ENCODE measurements at places on chromosomes 7 and 10. TPM values are rescaled to one million over a fixed set of nuclear protein-coding genes. Genes with fewer than 3 reads are reported as not detected.

The GPR26 gene
- total RNA-seq, result not detected

The NRG3 gene
- 0.42 TPM for total RNA-seq

DNA sequence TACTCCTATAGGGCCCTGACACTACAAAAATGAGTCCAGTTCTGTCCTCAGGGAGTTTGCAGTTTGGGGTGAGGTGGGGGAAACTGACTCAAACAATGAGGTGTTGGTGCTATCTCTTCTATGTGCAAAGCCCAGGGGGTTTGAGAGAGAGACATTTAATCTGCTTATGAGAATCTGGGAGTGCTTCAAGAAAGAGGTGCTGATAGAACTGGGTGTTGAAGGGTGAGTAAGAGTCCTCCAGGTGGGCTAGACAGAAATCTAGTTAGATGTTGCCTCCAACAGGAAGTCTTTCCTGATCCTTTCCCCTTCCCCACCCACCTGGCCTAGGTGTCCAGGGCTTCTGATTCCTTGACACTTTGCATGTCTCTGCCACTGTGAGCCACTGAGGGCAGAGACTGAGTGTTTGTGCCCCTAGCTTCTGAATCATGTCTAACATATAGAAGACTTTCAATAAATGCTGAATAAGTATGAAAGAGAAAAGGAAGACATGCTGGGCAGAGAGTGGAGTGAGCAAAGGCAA is 53.0 kb downstream of the FAM241B start:
- no peaks in the 10 kb centered on the region for H3K36me3 ChIP-seq
- no peak overlapping the region for H3K27ac ChIP-seq
- H3K4me1 ChIP-seq, result peaks cover 28% of the 10 kb centered on the region
- H3K27me3 ChIP-seq, result no peaks in the 10 kb centered on the region
- no peak for DNase-seq
- H3K4me3 ChIP-seq, result no peak overlapping the region

The TYW1B gene
- total RNA-seq, result 2.4 TPM

The LGI1 gene
- not detected for total RNA-seq

The WDR86 gene
- 71.8 TPM for total RNA-seq

GRCh38 chr10:30420266-30420665 is 13.7 kb upstream of the MAP3K8 start:
- no peak for DNase-seq
- no peak overlapping the region for H3K4me3 ChIP-seq
- H3K4me1 ChIP-seq, result peaks cover 6% of the 10 kb centered on the region
- no peaks in the 10 kb centered on the region for H3K27me3 ChIP-seq
- H3K36me3 ChIP-seq, result no peaks in the 10 kb centered on the region

The TSPAN12 gene
- 3.7 TPM for total RNA-seq

The LRRTM3 gene
- total RNA-seq, result 2.5 TPM

DNA sequence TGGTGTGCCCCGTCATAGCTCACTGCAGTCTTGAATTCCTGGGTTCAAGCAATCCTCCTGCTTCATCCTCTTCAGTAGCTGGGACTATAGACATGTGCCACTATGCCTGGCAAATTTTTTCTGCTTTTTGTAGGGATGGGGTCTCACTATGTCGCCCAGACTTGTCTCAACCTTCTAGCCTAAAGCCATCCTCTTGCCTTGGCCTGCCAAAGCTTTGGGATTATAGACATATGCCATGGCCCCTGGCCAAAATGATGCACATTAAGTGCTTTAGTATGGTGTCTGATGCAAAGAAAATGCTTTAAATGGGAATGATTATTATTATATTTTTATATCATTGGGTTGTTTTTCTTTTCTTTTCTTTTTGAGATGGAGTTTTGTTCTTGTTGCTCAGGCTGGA is 33.2 kb upstream of the VCL start:
- peaks cover 26% of the 10 kb centered on the region for H3K4me1 ChIP-seq
- H3K4me3 ChIP-seq, result no peak overlapping the region
- peak overlapping the region; percentile 100 for H3K27ac ChIP-seq

DNA sequence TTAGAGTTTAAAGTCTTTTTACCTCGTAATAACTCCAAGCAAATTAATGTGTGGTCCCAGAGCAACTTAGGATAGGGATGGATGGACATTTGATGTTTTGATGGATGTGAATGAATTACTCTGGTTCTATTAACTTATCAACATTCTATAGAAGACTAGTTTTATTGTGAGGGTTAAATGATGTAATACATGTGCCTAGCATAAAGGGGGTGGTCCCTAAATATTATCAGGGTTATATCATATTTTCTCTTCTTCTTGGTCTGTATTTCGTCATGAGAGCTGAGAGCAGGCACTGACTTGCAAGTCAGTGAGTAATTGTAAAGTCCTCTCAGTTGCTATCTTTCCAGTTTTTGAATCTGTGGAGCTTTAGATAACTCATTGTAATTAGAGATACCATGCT is 219.3 kb downstream of the GATA3 start:
- H3K36me3 ChIP-seq, result no peaks in the 10 kb centered on the region
- peaks cover 6% of the 10 kb centered on the region for H3K27me3 ChIP-seq
- no peak overlapping the region for H3K4me3 ChIP-seq

DNA sequence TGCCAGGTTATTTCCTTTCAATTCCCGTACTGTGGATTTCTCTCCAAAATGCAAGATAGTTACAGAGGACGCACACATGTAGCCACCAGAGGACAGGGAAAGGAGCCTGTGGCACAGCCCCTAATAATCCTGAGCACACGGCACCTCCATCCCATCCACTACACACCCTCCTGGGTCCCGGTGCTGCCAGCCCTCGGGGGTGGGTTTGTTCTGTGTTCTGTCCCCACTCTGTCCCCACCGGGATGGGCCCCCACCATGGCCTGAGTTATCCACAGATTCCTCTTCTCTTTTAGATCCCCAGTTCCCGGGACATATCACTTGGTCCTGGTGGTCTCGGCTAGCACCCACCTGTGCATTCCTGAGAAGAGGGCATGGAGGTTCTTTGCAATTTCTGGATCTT is 196.9 kb upstream of the PPP2R2D start:
- no peak overlapping the region for H3K4me3 ChIP-seq
- H3K27ac ChIP-seq, result no peak overlapping the region
- H3K36me3 ChIP-seq, result no peaks in the 10 kb centered on the region

- H3K27ac ChIP-seq, result no peak overlapping the region
- H3K4me1 ChIP-seq, result peaks cover 33% of the 10 kb centered on the region
- DNase-seq, result no peak
- no peaks in the 10 kb centered on the region for H3K27me3 ChIP-seq
- no peak overlapping the region for H3K4me3 ChIP-seq
- H3K36me3 ChIP-seq, result no peaks in the 10 kb centered on the region
Measured at GRCh38 chr10:89566992-89567391, 31.6 kb upstream of the SLC16A12 start.

DNA sequence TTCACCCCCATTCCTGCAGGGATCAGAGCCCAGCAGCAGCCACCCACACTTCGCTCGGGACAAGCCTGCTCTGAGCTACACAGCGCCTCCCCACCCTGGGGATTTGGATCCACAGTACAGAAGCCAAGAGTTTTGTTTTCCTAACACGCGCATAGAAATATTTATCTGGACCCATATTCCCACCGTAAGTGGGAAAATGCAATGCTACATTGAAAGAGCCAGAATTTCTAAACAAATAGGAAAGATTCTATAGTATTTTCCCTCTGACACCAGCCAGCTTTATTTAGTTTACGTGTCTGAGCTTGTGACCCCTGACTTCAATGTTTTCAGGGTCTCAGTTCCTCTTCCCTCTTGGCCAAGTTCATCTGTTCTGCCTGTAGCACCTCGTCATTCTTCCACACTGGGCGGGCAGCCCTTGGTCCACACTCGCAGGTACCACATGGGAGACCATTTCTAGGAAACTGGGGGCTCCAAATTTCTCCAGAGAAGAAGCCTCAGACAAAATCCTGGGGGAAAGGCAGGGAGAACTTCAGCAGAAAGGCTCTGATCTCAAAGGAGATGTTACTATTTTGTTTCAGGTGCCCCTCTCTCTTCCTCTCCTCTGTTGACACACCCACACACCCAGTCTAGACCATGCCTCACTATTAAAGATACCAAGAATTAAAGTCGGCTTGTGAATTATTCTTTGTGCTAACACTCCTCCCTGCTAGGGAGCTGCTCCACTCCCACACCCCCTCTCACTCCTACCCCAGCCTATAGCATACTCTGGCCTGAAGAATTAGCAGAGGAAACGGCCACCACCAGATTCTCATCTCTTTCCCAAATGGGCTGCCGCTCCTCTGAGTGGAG is 116.0 kb upstream of the PCGF5 start:
- peak; percentile 15 for DNase-seq
- peaks cover 9% of the 10 kb centered on the region for H3K4me1 ChIP-seq
- no peak overlapping the region for H3K4me3 ChIP-seq
- no peaks in the 10 kb centered on the region for H3K27me3 ChIP-seq
- no peak overlapping the region for H3K27ac ChIP-seq

DNA sequence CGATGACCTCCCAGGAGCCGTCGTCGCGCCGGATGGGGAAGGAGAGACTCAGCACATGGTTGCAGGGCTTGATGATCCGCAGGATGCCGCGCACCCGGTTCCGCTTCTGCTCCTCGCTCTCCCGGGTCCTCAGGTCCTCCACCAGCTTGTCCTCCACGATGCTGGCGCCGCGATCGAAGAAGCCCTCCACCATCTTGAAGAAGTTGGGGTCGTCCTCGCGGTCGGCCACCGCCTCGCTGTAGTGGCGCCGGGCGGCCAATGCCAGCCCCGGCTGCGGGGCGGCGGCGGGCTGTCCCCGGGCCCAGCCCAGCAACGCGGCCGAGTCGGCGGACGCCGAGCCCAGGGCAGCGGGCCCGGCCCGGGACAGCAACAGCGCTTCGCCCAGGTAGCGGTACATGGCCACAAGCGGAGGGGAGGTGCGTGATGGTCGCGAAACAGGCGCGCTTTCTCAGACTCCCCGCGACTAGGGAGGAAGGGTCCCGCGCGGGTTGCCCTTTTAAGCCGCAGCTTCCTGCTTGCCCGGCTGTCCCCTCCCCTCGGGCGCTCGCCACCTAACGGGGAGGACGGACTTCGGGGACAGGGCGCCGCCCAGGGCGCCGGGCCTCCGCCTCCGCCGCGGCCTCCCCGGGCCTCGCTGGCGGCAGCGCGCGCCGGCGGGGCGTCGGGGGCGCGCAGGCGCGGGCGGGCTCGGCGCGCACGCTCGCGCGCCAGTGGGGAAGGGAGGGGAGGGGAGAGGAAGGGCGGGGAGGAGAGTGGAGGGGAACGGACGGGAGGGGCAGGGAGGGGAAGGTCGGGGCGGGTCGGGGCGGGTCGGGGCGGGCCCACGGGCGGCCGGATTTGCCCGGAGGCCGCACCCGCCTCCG is at the start of the genes GLUD1 and SHLD2:
TSS of gene GLUD1 (minus strand) at position 471 of the 863 bp plus-strand sequence. CDS start at position 397, 74 bp downstream.
TSS of gene SHLD2 (plus strand) at position 834 of the 863 bp plus-strand sequence. CDS start 56,149 bp downstream, outside the sequence.
- peak; percentile 95 for DNase-seq
- H3K27ac ChIP-seq, result peak within 1 kb of the TSS; percentile 90
- H3K4me3 ChIP-seq, result peak within 1 kb of the TSS; percentile 63
- H3K4me1 ChIP-seq, result peaks cover 10% of the 10 kb centered on the region
- H3K27me3 ChIP-seq, result no peaks in the 10 kb centered on the region
- H3K36me3 ChIP-seq, result no peaks in the 10 kb centered on the region

DNA sequence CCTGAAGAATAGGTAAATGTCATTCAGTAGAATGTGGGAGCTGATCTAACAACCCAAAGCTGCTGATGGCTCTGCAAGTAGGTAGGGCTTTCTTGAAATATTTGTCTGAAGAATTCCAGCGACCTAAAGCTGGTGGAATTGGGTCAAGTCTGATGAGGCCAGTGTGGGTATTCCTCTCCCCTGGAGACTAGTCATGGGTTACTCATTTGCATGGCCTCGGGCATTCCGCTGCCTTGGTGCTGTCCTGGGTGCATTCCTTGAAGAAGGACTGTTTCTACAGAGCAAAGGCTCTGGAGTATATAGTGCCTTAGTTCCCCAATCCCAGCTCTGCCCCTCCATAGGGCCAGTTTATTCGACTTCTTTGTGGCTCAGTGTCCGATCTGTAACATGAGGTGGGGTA is 19.2 kb downstream of the PDK4 start:
- no peak for DNase-seq
- no peak overlapping the region for H3K27ac ChIP-seq
- no peaks in the 10 kb centered on the region for H3K4me1 ChIP-seq
- no peaks in the 10 kb centered on the region for H3K36me3 ChIP-seq
- H3K4me3 ChIP-seq, result no peak overlapping the region

DNA sequence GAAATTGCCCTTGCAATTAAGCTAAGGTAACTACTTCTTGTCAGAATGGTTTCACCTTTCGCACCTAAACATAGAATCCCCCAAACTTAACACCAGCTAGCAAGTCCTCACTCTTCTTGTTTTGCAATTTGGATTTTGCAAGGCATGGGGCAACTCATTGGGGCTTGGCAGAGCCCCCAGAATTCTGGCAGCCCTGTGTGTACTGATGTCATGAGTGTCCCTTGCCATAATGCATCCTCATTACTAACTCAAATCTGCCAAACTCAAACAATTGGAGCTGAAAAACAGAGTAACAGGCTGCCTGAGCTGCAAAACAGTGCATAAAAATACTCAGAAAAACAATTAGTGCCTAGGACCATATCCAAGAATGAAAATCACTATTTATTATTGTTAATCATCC is 7.9 kb upstream of the XPNPEP1 start:
- no peak overlapping the region for H3K27ac ChIP-seq
- no peaks in the 10 kb centered on the region for H3K4me1 ChIP-seq
- H3K4me3 ChIP-seq, result no peak overlapping the region
- H3K36me3 ChIP-seq, result no peaks in the 10 kb centered on the region
- DNase-seq, result no peak

GRCh38 chr10:86179961-86180360 is 186.6 kb downstream of the GRID1 start:
- no peaks in the 10 kb centered on the region for H3K27me3 ChIP-seq
- H3K4me3 ChIP-seq, result no peak overlapping the region
- no peak overlapping the region for H3K27ac ChIP-seq
- H3K36me3 ChIP-seq, result no peaks in the 10 kb centered on the region
- H3K4me1 ChIP-seq, result no peaks in the 10 kb centered on the region

The TMEM139 gene
- total RNA-seq, result 0.69 TPM

DNA sequence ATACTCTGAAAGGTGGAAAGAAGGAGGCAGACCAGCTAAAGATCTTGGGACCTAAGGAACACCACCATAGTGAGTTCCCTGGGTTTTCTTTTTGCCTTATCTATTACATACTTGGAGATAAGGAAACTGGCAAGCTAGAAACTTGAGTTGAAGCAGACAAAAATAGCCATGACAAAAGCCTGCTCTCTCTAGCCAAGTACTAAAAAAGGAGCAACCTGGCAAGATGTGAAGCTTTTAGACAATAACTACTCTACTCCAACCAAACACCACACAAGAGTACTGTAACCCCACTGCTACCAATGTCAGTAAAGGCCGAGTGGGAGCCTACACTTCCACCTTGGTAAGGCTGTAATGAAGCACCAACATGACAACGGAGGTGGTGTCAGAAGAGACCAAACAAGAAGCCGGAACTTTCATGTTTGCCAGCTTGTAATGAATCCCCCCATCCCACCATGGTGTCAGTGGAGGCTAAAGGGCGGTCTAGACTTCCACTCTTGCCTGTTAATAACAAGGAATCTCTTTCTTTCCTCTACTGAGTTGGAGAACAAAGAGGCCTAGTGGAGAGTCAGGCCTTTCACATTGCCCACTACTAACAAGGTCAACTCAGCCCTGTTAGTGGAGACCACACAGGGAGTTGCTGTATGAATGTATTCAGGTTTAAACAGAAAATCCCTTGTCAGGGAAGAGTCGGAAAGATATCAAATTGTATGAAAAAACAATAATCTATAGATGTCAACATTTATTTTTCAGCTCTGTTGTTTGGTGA is 55.8 kb upstream of the DYNC1I1 start:
- H3K4me3 ChIP-seq, result no peak overlapping the region
- no peaks in the 10 kb centered on the region for H3K27me3 ChIP-seq
- no peak for DNase-seq

- no peaks in the 10 kb centered on the region for H3K36me3 ChIP-seq
- DNase-seq, result no peak
- H3K27ac ChIP-seq, result no peak overlapping the region
Measured at GRCh38 chr10:7917736-7918135, 99.4 kb downstream of the TAF3 start.
